ENCODE measurements at places on chromosomes 16 and 17.
A peak's percentile ranks its signal among the peaks of the same experiment; 100 is the strongest.

DNA sequence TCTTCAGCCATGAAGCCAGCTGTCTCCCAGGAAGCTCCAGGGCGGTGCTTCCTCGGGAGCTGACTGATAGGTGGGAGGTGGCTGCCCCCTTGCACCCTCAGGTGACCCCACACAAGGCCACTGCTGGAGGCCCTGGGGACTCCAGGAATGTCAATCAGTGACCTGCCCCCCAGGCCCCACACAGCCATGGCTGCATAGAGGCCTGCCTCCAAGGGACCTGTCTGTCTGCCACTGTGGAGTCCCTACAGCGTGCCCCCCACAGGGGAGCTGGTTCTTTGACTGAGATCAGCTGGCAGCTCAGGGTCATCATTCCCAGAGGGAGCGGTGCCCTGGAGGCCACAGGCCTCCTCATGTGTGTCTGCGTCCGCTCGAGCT is 14.1 kb downstream of the STH start:
- no peak for DNase-seq

GRCh38 chr17:83109793-83110645 is 30.6 kb downstream of the METRNL start:
- DNase-seq: no peak

DNA sequence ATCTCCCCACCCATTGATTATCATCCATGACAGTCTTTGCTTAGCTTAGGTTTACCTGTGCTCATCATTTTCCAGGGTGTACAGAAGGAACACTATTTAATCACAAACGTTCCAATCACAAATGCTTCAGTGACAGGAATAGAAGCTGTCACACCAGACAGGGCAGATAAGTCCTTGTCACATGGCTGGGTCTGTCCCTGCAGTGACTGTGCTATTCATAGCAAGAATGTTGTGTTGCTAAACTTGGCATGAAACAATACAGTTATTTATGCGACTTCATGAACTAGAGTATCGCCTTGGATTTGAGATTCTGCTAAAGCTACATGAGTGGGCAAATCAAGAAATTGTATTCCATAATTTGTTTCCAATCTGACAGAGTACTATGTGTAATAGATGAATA is 108.4 kb downstream of the CDH13 start:
- DNase-seq: no peak

DNA sequence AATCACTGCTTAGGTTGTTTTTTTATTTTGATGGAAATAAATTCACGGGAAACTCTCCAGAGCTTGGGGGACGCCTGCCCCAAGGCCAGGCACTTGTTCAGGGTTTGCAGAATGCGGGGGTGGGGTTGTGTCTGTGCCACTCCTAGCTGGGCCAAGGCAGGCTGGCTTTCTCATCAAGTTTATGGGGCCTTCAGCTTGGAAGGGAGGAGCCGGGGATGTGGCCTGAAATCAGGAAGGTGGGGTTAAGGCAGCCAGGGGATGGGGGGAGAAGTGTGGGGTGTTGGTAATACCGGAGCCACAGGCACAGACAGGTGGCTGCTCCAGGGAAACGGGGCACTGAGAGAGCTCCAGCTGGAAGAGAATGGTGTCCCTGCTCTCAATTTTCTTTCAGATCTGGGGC is 1.7 kb upstream of the CHAD start:
- DNase-seq: no peak

- no peak for DNase-seq
These were observed 77.1 kb downstream of the NXN start for GRCh38 chr17:902463-902862.

DNA sequence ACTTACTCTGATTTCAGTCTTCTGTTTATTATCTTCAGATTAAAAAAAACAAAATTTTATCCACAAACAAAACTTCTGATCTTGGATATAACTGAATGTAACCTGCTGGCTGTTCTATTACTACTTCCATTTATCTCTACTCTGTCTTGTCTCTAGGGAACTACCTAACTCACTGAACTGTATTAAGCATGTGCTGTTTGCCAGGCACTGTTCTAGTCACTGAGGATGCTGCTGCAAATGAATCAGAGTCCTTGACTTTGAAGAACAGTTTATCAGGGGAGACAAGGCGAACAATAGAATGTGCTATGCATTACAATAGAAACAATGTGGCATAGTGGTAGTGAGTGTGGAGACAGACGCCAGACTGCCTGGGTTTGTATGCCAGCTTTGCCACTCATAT is 2.3 kb upstream of the ANKRD40 start:
- no peak for DNase-seq

GRCh38 chr16:58507963-58508670 is 7.2 kb upstream of the SETD6 start:
- no peak for DNase-seq

- DNase-seq: no peak
These were observed 336.1 kb upstream of the TBX2 start for GRCh38 chr17:61063528-61063927.

- no peak for DNase-seq
These were observed 1.5 kb downstream of the TGFB1I1 start for GRCh38 chr16:31473264-31473984.

DNA sequence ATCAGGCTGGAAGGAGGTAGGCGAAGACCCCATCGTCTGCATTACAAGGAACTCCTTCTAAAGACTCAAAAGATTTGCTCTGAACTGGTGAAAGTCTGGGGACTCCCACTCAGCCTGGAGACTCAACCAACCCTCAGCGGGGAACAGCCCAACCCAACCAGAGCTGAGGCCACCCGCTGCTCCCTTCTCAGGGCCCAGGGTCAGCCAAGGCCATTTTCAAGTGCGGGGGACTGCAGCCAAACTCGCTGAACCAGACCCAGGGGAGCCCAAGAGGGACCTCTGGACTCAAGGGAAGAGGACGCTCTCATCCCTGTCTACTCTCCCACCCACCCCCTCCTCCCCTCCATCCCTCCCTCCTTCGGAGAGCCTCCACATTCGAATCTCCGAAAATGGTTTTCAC is 24.1 kb downstream of the XYLT1 start:
- no peak for DNase-seq

- peak; percentile 64 for DNase-seq
These were observed 34.3 kb downstream of the STAT5A start for GRCh38 chr17:42322382-42323267.

DNA sequence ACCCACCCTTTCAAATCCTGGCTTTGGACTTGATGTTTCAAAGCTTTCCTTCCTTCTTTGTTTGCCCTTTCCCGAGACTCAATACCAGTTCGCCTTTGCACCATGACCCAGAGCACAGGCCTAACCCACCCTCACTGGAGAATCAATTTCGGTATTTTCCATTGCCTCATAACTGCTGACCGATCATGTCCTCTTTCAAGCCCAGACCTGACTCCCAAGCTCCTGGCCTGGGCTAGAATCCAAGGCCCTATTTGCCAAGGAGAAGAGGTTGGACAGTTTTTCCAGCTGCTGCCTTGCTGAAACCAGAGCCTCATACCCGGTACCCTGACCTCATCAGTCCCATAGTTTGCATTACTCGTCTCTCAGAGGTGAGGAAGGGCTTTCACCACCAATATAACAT is 35.3 kb upstream of the HELZ start:
- no peak for DNase-seq

DNA sequence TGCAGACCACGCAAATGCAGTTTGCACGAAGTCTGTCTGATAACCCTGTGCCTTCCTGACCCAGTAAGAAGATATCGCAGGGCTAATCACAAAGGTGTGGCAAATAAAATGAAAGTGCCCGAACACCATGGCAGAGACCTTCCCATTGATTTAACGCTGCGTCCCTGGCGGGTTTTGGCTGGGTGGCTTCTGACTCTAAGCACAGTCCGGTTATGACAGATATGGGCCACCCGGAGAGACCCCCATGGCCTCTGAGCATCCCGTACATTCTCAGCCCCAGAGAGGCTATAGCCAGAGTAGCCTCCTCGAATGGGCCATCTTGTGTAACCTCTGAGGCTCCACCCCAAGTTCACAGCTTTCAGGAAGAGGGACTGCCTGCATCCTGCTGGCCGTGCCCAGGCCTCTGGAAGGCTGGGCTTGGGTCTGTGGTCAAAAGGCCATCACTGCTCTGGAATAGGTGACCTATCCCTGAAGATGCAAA is 5.5 kb downstream of the FOXC2 start:
- DNase-seq: no peak

Measured in NCI-H748 treated with DMSO at 0.1 percent for 48 hours (cell line).